ENCODE measurements at places on chromosomes 3 and 15.

DNA sequence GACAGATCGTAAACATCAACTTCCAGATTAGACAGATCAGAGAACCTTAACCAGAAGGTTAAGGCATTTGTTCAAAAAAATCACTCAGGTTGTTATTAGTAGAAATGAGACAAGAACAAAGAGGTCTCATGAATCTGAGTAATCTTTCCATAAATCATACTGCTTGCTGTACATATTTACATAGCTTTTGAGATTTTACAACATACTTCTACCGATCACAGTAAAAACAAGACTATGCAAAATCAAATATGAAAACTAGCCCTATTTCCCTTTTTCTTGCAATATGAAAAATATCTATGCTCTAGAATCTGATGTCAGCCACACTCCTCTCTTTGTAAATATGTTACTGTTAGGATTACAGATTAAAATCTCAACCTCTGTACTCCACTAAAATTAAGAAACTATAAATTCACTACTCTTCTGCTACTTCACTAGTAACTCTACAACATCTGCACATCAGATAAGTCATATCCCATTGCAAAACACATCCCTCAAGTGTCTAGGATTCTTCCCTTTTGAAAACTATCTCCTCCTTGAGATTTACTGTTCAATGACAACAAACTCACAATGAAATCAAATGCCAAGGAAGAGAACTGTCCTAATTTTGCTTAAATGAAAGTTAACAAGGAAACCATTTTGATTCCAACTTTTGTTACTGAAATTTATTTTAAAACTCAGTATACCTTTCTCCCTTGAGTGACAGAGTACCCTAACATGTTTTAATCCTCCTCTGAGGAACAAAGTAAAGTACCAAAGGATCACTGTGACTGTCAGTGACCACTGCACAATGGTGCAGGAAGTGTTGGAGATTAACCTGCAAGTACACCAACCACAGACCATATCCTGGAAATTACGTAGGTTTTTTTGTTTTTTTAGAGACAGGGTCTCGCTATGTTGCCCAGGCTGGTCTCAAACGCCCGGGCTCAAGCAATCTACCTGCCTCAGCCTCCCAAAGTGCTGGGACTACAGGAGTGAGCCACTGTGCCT, 12.8 kb downstream of the DCUN1D1 start:
- no peak for DNase-seq

DNA sequence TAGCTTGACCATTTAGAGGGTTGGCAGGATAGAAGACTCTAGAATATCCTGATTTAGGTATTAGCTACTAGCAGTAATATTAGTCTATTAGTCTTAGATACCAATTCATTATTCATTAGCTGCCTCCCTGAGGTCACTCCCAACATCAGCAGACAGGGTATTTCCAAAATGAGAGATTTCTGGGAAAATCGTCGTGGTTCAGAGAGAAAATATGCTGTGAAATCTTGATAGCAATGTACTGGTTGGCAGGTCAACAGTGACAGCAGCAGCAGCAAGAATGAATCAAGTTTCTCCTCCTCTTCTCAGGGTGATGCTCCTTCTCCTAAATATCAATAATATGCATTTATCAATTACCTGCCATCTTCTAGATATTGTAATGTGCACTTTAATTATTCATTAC, 41.3 kb upstream of the ROBO1 start:
- no peak for DNase-seq

DNA sequence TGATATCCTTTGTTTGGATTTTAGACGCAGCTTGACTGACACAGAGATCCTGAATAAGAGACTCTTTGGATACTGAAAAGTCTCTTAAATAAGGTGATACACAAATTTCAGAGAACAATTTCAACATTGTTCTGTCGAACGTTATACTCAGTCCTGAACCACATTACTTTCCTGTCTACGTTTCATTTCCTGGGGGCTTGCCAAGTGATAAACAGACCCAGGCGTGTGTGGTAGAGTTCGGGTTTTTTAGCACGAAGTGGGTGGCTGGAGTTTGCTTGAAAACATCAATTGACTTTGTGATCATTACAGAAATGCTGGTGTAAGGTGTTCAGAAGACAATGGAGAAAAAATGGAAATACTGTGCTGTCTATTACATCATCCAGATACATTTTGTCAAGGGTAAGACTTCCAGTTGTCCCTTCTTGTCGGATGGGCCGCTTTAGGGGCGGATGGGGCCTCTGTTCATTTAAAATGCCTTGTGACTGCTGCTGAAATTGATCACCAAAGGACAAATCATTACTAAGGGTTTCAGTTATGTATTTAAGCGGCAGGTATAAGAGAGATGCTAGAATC, at the start of gene CD96:
Gene CD96 (plus strand): TSS at position 287 of the 573 bp plus-strand sequence. CDS start 52 bp downstream, at position 339.
- peak; percentile 65 for DNase-seq

DNA sequence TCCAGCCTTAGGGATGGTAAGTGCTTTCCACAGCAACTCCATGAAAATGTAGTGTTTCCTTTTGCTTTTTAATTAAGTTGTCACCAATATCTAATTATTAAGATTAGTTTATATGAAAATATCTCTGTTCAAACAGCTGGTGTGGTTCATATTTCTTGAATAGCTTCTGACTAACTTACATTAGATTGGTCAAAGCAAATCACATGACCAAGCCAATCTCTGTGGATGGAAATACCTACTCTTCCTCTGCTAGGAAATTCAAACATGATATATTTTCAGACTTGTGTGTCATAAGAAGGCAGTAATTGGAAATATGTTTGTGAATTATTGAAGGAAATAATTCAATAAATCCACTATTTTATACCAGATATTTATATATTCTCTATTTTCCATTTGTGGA, 54.6 kb upstream of the CADM2 start:
- no peak for DNase-seq

DNA sequence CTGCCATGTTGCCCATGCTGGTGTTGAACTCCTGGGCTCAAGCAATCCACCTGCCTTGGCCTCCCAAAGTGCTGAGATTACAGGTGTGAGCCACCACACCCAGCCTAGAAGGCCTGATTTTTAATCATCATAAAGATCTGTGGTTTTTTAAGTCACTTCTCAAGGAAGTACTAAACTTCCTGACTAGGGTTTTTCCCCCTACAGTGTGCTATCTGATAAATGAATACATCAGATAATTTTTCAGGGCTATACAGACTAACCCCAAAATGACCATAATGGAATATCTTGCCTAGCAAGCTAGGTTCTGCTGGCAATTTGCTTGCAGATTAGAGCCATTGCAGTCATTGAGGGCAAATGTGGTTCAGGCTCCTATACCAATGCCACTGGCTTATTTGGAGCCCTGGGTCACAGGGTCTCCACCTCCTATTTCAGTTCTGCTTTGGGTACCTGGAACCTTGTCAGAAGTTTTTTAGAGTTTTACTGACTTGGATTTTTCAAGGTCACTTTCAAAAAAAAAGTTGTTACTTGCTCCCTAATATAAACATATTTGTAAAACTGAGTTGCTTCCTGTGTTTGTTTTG, 80.8 kb downstream of the SLC49A4 start:
- DNase-seq = no peak
